Urinary bladder (tissue), 4 donors: ENCODE measurements at places on chromosomes 2 and 18.

DNA sequence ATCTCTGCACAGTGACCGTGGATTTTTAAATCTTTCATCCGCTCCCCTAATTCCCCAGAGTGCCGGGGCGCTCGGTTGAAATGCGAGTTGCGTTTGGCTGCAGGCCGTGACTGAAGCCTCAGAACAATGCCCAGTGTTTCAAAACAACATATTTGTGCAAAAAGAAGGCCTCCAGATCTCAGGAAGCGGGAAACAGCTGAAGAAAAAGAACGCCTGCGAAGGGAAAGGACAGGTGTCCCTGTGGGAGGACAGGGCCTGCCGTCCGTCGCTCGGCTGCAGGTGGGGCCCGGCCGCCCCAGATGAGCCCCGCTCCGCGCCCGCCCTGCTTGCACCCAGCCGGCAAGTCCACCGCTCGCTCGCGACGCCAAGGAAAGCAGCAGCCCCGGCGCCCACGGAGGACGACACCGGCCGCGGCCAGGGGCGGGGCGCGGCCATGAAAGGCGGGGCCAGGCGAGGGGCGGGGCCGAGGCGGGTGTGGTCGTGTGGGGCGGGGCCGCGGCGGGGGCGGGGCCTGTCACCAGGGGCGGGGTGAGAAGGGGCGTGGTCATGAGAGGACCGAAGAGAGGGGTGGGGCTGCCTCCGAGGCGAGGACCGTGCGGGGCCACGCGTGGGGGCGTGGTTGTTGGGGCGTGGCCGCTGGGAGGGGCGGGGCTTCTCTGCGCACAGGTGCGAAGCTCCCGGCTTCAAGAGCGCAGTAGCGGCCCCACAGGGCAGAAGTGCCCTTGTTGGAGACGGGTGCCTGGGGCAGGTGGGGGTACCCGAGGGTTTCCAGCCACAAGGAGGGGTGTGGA lies 17.6 kb upstream of the BOK start:
- no peak for DNase-seq

DNA sequence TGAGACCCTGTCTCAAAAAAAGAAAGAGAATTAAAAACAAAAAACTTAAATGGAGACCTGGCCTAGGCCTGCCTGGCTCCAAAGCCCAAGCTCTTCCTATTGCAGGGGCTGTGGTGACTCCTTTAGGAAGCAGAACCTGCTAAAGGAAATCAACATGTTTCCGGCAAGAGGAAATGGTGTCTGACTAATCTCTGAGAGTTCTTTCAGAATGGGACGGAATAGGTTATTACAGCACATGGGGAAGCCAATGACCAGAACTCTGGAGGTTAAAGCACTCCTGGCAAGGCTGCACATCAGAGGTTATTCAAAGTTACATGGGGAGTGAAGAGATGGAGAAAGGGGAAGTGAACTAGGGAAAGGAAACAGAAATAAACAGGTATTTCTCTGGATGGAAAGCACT lies 21.4 kb downstream of the KIF3C start:
- DNase-seq: no peak

DNA sequence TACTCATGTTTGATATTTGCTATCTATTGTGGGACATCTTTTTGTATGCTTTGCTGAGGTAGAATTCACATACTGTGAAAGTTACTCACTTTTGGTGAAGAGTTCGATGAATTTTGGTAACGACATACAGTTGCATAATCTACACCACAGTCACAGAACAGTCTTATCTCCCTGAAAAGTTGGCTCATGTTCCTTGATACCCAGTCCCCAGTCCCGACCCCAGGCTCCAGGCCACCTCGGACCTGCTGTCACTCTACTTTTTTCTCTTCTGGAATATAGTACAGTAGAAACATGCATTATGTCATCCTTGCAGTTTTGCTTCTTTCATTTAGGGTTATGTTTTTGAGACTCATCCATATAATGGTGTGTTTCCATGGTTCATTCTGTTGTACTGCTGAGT lies 191.7 kb downstream of the FAM210A start:
- no peak for DNase-seq

GRCh38 chr18:31538837-31539236 lies 40.9 kb downstream of the DSG2 start:
- no peak for DNase-seq

DNA sequence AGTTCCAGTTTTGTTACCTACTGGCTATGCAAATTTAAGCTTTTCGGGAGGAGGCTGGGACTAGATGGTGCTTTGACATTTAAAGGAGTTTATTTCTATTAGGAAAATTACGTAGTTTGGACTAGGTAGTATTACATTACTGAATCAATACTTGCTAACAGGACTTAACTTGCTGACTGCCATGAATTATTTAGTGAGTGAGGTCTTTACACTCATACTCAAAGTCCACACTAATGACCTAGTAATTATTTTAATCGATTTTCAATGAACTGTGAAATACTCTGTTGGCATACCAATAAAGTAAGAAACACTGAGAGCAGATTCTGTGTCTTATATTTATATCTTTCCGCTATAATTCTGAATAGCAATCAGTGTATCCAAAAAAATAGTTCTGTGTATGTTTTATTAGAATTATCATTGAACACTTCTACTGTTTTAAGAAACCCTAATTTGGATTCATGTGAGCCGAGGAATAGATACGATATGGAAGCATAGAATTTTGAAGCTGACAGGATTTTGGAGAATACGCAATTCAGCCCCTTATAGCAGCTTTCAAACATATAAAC lies 55.0 kb downstream of the CHST9 start:
- DNase-seq: no peak

DNA sequence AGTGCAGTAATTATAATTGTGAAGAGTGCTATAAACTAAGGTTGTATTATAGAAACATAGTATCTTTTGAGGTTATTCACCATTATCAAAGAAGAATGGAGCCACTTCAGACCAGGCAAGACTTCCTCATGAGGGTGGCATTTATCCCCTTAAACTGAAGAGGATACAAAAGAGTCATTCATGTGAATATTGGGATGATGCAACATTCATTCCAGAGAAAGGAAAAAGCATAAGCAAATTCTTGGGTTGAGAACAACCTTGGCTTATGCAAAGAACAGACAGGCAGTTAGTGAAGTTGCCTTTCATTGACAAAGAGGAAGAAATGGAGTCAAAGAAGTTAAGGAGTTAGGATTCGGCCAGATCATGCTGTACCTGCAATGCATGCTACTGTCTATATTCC lies 682.5 kb downstream of the MBD2 start:
- DNase-seq: no peak

DNA sequence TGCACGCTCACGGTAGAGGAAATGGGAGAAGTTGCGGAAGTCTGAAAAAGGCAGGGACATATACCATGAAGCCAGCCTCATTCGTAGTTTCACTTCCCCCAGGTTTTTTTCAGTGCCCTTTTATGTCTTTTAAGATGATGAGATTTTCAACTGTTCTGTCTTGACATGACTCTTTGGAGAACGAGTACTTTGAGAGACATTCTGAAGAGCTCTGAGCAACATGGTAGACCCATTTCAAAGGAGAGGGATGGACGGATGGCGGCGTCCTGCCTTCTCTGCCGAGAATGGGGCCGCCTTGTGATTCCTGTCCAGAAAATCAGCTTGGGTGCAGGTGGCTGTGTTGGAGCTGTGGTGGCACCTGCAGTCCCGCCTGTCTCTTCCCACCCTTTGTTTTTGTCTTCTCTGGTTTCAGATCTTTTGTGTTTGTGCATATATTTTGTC lies 41.7 kb downstream of the SH3BP4 start:
- no peak for DNase-seq

DNA sequence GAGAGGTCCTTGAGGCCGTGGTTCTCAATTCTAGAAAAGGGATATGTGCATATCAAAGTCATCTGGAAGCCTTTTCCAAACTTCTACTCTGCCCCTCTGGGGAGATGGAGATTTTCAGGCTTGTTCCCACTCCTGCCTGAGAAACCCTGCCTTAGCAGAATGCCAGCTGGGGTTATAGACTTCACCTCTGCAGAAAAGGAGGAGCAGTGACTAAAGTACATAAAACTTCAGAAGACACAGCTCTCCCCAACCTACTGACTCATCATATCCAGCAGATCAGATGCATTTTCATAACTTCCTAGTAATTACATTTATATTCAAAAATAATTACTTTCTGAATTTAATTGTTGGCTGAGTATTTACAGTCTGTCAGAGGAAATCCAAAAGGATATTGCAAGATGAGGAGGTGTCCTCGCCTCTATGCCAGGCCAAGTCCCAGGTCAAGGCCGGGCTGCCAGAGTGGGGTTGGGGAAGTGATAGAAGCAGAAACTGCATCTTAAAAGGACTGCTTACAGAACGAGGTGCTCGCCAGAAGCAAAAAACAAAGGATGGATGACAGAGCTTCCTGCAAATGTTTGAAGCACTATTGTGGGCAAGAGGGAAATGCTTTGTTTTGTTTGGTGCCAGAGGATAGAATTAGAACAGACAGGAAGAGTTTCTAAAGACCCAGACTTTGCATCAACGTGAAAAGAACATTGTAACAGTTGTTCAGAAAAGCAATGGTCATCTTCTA lies 75.6 kb upstream of the APCDD1 start:
- DNase-seq: no peak

DNA sequence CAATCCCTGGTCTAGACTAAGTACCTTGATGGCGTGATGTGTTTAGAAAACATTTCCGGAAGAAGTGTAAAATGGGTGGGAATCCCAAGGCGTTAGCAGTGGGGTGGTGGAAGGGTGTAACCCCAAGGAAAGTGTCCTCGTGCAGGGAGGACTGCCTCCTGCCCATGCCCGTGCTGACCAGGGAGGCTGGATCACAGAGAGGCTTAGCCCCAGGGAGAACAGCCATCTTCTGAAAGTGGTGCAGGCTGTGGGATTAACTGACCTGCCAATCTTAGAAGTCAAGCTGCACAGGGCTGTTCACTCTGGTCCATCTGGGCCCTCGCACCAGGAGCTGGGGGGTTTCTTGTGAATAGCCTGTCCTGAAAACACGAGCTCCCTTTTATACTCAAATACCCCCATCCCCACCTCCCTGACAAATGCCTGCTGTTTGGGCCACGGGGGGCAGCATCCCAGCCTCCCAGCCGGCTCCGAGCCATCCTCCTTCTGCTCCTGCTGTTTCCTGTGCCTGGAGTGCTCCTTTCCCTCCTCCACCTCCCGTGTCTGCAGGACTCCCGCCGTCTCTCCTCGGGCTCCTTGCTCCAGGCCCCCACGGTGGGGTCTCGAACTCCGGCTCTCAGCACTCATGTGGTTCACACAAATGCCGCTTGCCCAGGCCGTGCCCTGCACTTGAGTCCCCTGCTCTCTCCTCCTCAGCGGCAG lies 52.1 kb upstream of the PXDN start:
- no peak for DNase-seq

- DNase-seq: no peak
Measured at GRCh38 chr2:12918138-12918834, 201.6 kb downstream of the TRIB2 start.

DNA sequence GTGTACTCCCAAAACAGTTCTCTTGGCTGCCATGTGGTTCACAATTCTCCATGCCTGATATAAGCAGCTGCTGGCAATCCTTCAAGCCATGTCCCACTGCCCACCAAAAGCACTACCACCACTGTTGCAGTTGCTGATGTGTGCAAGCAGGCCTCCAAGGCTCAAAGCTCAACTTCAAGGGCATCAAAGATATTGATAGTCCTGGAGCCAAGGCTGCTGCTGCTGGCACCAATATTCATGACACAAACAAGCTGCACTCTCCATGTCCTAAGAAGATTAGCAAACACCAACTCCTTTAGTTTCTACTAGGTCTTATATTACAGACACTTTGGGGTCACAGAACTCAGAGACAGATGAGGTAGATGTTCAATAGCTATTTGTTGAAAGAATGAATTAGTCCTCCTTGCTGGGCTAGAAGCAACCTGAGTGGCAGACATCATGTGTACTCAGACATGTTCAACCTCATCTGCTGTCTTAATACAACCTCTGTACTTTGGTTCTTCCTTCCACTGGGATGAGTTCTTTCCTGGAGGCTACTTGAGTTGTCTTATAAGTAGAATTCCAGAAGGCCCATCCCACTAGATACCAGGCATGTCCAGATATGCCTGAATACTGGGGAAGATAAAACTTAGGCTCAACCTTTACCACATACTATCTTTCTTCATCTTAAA lies 104.5 kb upstream of the UGP2 start:
- DNase-seq: no peak

DNA sequence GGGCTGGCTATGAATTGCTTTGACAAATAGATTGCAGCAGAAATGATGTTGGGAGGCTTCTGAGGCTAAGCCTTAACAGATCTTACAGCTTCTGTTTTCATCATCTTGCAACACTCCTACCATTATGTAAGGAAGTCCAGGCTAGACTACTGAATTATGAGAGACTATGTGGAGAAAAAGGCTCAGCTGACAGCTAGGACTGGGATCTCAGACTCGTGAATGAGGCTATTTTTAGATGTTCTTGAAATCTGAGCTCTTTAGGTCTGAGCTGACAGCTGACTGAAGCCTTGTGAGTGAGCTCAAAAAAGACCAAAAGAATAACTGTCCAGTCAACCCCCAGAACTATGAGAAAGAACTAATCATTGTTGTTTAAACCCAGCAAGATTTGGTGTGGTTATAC lies 70.3 kb downstream of the VWC2L start:
- DNase-seq: no peak

DNA sequence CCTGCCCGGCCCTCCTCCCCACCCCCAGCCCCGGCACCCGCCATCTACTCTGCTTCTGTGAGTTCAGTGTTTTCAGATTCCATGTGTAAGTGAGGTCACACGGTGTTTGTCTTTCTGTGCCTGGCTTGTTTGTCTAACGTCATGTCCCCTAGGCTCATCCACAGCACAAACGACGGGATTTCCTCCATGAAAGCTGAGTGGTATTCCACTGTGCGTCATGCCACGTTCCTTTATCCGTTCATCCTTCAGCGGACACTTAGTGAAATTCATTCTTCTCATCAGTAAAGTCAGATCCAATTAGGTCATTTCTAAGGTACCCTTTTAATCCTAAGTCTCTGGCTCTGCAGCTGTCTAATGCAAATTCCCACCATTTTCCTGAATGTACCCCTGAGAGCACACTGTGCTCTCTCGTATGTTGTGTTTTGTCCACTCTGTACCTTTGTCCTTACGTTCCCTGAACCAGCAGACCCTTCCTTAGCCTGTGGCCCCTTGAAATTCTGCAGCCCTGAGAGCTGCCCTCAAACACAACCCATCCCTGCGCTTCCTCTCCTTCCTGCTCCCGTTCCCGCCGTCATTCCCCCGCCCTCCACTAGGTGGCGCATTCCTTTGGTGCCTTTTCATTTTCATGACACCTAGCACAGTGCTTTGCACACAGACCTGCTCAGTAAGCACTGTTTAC lies 44.1 kb downstream of the TRAPPC12 start:
- DNase-seq: no peak

DNA sequence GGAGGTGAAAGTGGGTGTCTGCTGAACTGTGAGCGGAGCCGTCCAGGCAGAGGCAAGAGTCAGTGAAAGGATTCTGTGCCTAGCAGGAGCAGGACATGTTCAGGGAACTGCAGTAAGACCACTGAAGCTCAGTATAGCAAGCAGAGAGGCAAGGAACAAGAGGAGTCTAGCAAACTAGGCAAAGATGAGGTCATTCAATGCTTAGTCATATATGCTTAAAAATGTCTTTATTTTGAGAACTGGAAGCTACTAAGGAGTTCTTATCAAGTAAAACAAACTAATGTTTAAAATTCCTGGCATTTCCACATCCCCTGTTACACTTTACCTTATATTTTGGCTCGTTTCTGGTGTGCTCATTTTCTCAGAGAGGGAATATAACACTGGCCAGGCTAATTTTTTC lies 913.4 kb downstream of the CBLN2 start:
- no peak for DNase-seq

GRCh38 chr2:20516646-20517341 lies 69.9 kb downstream of the RHOB start:
- no peak for DNase-seq
